ENCODE measurements at places on chromosomes 5 and 9.

DNA sequence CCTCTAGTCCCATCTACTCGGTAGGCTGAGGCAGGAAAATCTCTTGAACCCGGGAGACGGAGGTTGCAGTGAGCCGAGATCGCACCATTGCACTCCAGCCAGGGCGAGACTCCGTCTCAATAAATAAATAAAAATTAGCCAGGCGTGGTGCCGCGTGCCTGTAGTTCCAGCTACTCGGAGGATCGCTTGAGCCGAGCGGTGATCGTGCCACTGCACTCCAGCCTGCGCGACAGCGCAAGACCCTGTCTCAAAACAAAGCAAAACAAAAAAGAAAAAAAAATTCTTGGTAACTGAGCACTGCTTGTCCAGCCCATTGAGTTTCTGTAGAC lies 710 bp upstream of the WDR55 start:
- DNase-seq = no peak

DNA sequence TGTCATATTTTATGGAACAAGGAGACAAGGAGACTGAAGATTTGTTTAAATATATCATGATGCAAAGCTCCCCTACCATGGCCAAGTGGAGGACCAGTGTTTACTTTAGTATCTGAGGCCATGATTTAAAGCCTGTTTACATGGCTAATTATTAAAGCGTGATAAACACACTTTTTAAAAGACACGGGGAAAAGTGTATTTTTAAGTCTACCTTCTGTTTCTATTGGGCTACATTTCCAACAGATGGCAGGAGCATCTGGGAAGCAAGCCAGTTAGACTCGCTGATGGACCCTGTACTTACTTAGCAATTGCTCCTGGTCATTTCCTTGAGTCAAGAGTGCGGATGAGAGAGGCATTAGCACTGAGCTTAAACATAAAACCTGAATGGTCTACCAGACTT lies 480.3 kb upstream of the SEMA6A start:
- no peak for DNase-seq

DNA sequence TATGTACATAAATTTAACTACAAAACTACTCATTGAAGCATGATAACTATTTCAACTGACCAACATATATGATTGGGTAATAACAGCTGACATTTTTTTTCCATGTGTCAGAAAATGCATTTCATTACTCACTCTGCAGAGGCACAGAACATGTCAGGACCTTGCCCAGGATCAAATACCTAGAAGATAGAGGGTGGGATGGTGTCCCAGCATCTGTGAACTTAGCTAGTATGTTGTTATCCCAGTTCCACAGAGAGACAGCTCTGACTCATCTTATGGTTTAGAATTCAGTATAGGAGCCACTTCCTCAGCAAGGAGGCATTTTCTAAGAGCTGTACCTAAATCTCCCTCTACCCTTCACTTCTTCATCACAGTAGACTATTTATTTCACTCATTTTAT lies 1198.6 kb upstream of the ACO1 start:
- no peak for DNase-seq

DNA sequence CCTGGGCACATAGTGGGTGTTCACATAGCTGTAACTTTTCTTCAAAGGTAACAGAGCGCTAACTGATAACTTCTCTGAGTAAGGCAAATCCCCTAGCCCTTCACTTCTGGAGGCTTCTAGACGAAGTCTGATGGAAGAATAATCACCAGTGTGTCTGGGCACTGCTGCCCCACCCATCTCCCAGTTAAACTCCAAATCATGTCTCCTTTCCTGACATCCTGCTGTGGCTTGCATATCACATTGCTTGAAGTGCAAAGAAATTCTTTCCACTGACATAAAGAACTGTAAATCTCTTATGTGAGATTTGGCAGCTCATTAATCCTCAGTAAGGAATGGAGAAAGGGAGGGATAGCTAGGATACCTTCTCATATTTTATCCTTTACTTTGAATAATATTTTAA lies 74.6 kb downstream of the MARCHF11 start:
- DNase-seq = no peak

DNA sequence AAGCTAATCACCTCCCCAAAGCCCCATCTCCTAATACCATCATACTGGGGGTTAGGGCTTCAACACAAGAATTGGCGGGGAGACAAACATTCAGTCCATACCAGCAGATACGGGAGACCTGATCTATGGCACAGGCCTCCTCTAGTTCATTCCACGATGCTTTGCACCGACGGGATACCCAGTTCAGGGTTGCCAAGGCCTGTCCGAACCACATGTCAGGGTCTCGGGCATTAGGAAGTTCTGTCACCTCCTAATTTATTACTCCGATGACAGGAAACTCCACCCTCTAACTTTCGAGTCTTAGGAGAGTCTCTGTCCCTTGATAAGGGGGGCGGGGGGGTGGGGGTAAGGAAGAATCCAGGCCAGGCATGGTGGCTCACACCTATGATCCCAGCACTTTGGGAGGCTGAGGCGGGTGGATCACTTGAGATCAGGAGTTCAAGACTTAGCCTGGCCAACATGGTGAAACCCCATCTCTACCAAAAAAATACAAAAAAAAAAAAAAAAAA lies 23.8 kb upstream of the ANKRD33B start:
- DNase-seq = no peak

GRCh38 chr5:159198063-159199036 lies 11.0 kb downstream of the RNF145 start:
- no peak for DNase-seq

DNA sequence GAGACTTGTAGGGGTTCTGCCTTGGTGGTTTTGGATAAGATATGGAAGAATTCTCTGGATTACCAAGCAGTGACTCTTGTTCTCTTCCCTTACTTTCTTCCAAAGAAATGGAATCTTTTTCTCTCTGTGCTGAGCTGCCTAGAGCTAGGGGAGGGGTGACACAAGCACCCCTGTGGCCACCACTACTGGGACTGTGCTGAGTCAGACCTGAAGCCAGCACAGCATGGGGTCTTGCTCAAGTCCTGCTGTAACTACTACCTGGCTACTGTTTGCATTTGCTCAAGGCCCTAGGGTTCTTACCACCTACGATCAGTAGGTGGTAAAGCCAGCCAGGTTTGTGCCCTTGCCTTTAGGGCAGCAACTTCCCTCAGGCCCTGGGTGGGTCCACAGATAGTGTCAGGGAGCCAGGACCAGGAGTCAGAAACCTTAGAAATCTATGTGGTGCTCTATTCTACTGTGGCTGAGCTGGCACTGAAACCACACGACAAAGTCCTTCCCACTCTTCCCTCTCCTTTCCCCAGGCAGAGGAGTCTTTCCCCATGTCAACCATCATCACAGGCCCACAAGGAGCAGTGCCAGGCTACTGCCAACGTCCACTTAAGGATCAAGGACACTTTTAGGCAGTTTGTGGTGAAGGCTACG lies 53.8 kb downstream of the SREK1 start:
- no peak for DNase-seq

DNA sequence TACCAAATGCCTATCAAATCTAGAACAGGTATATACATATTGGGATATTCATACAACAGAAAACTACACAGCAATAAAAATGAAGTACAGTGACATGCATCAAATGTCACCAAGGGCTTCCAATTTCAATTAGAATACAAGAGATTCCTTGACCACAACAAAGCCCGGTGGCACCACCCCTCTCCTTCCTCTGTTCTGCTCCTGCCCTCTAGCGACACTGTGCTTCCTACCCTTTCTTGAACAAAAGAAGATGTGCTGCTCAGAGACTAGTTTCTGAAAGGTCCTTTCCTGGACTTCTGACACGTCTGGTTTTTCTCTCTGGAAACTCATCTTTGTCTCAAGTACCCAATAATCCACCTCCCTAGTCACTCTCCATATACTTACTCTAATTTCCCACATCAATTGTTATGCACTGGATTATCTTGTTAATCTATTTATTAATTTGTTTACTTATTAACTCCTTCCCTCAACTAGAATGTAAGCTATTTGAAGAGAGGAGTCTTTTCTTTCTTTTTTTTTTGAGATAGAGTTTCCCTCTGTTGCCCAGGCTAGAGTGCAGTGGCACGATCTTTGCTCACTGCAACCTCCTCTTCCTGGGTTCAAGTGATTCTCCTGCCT lies 70.4 kb upstream of the CTSV start:
- no peak for DNase-seq

DNA sequence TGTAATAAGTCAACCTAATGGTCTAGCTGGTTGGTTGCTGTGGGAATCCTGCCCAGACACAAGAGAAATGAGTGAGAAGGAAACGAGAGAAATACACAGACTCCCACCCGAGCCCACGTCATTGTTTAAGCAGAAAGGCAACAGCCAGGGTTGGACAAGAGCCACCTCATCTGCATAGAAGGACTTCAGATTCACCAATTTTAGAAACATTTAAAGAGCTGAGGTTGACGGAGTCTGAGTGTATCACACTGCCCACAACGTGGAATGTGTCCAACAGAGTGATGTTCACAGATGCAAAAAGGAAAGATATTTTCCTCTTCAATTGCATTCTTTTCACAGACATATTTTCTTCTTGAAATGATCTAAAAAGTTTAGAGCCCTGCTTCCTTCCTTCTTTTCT lies 349.5 kb downstream of the AGTPBP1 start:
- no peak for DNase-seq

DNA sequence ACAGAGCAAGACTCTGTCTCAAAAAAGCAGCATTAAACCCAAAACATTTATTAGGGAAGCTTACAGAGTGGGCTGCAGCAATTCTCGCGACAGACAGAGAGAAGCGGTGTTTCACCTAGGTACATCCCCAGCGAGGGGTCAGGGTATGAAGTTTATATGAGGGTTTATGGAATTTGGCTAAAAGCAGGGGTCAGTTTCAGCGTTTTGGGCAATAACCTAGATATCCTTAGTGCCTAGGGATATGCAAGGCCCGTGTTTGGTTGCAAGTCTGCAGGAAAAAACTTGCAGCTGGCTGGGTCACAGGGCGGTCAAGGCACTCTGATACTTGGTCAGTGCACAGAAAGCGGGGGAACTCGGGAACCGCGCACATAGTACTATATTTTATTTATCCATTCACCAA lies 649 bp upstream of the GLE1 start:
- no peak for DNase-seq

- DNase-seq = no peak
These were observed 224.3 kb downstream of the GNA14 start for GRCh38 chr9:77423841-77424240.

DNA sequence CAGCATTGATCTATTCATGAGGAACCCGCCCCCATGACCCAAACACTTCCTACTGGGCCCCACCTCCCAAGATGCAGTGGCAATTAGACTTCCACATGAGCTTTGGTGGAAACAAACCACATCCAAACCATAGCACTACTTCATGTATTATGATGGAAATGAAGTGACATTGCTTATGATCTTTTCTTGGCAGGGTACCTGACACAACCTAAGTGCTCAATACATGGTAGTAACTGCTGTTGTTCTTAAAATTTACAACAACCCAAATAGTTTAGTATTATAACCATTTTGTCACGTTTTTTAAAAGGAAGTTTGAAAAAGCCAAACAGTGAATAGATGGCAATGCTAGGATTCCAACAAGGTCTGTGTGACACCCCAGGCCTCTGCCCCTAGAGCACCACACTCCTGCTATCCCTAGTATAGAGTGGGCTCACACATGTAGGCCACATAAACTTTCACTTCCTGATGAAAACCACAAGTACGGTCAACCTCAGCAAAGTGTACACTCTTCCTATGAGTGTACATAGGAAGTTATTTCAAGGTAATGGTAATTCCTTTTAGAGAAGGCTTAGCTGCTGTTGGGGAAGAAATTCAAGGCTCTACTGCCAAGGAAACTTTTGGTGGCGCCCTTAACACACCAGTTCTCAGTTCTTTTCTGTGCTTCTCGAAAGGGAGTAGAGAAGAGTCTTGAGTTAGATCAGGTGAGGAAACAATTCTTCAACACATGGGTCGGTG lies 97.6 kb downstream of the ARSB start:
- no peak for DNase-seq

DNA sequence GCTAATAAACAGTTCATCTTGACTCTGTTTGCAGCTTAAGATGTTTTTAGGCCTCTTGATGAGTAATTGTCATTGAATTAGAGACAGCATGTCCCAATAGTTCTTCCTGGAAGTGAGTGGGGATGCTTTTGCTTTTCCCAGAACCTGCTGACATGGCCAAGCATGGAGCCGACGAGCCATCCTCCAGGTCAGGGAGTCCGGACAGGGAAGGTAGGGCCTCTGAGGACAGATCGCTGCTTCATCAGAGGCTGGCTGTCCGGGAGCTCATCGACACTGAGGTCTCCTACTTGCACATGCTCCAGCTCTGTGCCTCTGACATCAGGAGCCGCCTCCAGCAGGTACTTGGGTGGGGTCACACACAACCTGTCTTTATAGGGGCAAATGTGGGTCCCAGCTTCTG lies 16.3 kb downstream of the ARHGEF37 start:
- no peak for DNase-seq

GRCh38 chr5:150488519-150489359 lies 19.2 kb upstream of the NDST1 start:
- DNase-seq = no peak

- DNase-seq = no peak
These were observed 332.3 kb downstream of the CWC27 start for GRCh38 chr5:65100911-65101631.

DNA sequence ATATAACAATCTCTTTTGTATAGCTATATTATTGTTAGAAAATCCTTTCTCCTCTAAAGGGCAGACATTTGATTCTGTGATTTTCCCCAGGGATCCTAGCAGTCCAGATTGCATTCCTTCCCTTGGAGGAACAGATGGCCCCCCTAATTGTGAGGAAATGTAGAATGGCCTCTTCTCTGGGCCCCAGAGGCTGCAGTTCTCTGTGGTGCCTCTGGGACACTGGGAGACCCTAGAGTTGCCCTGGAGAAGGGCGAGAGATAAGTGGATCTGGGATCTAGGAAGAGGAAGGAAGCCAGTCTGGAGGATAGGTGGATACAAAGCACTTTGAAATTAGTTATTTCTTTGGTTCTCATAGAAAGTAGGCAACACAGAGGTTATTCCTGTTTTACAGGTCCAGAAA lies 1.9 kb upstream of the HINT2 start:
- no peak for DNase-seq

GRCh38 chr5:115542086-115542485 lies 2.5 kb downstream of the FEM1C start:
- no peak for DNase-seq

DNA sequence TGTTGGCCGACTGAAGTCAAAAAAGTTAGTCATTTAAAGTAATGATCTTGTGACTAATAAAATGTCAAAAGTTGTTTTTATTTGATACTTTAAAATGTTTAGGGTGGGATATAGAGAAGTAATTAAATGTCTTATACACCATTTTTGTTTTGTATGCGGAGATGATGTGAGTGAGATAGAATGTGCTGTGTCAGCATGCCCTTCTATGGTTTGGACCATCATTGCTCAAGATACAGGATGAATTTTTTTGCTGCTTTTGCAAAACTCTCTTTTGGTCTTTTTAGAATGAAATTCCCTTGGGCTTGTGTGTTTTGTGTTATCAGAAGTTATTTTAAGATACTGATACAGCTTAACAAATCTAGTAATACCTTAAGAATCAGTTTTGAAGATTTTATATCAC lies 12.5 kb downstream of the SRFBP1 start:
- DNase-seq = no peak

DNA sequence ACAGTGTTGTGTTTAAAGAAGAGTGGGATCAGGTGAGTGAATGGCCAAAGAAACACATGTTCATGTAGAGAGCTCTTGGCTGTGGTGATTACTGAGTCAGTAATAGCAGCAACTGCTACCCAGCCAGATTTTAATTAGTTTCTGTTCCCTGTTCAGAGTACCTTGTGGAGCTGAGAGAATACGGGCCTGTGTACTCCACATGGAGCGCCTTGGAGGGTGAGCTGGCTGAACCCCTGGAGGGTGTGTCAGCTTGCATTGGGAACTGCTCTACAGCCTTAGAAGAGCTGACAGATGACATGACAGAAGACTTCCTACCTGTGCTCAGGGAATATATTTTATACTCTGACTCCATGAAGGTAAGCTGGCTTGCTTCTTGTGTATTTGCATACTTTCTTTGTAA lies 52.3 kb downstream of the SLC46A2 start:
- DNase-seq = no peak
